Fibroblast of skin of back (primary cell): ENCODE measurements at places on chromosomes 12 and 14.

DNA sequence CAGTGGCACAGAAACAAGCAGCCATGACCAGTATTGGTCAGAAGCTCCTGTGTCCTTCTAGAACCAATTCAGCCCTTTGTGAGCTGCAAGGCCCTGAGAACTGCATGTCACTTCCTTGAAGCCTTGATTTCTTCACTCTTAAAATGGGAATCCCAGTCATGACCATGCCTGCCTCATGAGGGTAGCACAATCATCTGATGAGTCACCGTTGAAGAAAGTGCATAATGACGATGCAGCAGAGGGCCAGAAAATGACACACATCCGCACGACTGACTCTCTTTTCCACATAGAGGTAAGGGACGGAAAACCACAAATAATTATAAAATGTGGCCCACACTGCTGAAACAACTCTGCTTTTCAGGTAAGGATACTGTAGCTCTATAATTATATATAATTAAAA lies 777.4 kb downstream of the BCL11B start:
- peak; percentile 56 for DNase-seq

DNA sequence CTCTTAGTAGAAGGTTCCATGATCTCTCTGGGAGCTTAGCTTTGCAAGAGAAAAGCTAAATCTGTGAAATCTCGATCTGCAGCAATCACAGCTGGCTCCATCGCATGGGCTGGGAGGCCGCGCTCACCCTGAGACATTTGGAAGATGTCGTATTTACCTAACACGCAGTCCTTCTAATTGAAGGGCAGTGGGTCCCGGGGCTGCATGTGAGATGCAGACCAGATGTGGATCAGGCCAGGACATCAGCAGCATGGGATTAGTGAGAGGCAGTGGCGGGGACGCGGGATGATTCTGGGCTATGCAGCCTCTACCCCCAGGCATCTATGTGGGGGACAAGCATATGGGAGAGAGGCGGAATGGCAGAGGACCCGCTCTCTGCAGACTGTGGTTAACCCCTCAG lies 312.4 kb upstream of the RTL1 start:
- no peak for DNase-seq

- no peak for DNase-seq
Observed at GRCh38 chr14:93986955-93987354, 10.1 kb upstream of the CCDC197 start.

DNA sequence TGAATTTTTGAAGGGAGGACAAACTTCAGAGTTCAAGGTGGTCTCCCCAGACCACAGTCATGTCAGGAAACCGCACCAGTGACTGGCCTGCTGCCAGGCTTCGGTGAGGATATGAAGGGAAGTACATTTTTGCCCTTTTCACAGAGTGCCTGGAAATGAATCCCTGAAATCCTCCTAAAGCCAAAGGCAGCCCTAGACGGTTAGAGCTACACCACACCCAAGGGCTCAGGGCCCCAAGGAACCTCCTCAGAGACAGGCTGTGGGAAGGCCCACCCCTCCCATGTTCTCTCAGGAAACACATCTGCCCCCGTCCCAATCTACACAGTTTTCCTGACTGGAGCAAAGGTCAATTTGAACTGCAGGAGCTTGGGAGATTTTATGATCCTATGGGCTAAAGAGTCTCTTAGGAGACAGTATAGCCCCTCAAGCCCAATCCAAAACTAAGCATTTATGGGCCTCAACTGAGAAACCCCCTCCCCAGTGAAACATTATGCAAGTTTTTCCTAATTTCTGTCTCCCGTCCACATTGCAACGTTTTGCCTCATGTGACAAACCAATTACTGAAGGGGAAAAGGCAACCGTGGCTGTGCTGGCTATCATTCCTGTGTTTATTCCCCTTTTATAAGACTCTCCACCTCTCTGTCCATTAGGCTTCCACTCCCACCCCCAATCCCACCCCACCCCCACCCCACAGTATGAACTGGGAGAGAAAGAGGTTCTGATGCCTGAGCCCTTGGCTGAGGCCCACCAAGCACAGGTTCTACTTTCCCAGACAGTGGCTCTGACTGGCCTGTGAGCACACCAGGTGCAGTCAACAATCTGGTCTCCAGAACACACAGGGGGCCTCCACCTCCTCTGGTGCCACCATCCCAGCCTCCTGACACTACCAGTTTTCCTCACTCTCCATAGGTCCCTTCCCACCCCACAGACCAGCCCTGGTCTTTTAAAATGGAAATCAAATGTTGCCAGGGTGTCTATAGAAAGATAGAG lies 9.6 kb upstream of the RNASE1 start:
- DNase-seq, result no peak

GRCh38 chr12:80017261-80017870 lies 82.0 kb upstream of the OTOGL start:
- DNase-seq, result no peak

DNA sequence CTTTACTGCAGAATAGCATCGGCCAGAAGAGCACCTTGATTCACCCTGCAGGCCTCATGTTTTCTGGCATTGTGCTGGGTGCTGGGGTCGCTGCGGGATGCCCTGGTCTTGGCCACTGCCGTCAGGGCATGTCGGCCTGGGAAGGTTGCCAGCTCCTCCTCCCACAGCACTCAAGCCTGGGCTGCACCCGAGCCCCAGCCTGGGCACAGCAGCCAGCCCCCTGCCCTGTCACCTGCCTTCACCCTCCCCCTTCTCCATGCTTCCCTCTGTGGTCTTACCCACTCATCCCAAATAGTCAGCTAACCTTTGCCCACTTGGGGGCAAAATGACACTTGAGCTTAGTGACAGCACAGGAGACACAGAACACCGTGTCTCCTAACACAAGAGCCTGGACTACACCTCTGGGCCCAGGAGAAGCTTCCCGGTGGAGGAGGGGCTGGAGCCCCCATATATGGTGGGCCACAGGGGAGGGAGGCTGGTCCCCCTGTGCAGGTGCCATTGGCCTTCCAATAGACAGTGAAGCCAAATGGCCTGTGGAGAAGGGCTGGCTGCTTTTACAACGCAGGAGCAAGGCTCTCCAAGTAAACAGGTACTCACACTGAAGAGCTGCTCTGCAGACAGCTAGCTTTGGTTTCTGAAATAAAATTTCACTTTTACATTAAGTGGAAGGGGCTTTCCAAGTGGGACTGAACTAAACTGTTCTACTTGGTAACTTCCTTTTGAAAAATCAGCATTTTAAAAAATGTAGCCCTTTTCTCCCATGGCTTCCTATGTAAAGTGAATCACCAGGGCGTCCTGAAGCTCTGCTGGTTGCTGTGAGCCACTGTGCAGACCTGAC lies 51.2 kb upstream of the AMN start:
- no peak for DNase-seq

GRCh38 chr12:130281153-130281799 lies 56.4 kb upstream of the PIWIL1 start:
- peak; percentile 20 for DNase-seq

- DNase-seq, result no peak
Observed at GRCh38 chr14:22981090-22981875, 1.1 kb downstream of the AJUBA start.

GRCh38 chr12:25051656-25052195 lies 102.8 kb upstream of the BCAT1 start:
- DNase-seq, result no peak

GRCh38 chr12:76518699-76519098 lies 40.9 kb downstream of the OSBPL8 start:
- DNase-seq, result no peak

DNA sequence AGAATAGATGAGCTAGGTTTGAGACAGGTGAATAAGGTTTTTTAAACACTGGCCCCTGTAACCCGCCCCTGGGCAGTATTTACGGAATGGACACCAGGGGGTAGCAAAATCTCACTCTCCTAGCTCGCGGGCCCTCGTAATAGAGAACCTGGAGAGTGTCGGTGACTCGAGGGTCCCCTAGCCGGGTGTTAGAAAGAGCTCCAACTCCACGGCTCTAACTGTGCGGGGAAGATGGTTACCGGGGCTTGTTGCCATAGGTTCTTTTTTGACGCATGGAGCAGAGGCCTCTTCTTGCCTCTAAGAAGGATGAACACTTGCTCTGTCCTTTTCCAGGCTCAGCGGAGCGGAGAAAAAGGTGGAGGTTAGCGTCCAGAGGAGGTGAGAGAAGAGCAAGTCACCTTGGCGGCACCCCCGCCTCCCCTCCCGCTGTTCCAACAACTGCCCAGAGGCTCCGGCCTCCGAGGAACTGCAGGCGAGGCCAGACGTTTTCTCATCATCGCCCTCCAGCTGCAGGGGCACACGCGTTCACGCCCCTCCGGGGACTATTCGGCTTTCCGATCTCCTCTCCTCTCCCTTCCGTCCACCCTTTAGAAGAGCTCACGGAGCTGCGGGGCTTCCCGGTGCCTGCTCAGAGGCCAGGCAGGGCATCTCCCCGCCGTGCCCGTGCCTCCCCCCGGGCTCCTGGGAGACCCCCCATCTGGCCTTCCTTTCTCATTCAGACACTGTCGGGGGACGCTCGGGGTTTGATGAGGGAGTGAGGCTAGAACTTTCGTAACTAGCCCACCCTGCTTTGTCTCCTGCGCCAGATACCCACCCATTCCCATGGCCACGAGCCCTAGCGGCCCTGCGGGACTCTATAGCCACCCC lies 1.4 kb upstream of the ARHGEF40 start:
- peak; percentile 64 for DNase-seq

DNA sequence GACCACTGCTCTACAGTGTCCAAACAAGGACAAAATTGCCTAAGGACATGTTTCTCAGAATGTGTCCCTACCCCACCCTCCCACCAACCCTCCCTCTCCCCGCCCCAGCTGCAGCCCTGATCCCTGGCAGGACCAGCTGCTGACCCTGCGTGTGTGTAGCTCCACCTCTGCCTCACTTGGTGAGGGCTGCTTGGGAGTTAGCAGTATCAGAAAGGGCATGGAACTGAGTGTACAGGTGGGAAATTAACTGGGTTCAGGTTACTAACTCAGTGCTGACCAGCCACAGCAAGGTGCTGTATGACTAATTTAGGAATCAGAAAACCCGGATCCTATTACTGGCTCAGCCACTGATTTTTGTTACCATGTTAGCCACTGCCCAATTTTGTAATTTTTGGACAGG lies 11.3 kb upstream of the PLEKHD1 start:
- no peak for DNase-seq

GRCh38 chr12:132284071-132284826 lies 45.1 kb downstream of the GALNT9 start:
- DNase-seq, result peak; percentile 7

GRCh38 chr12:39441963-39442830 lies 723 bp downstream of the KIF21A start:
- DNase-seq, result peak; percentile 15

GRCh38 chr12:31959701-31960391 lies 631 bp downstream of the RESF1 start:
- peak; percentile 63 for DNase-seq

GRCh38 chr12:92702754-92703679 lies at the start of gene PLEKHG7:
Gene PLEKHG7, plus strand, starts transcription at chr12:92702989. Its CDS starts 3,643 bp downstream, at chr12:92706632.
- no peak for DNase-seq

- no peak for DNase-seq
Observed at GRCh38 chr14:43105305-43105704, 1401.8 kb downstream of the FSCB start.

GRCh38 chr14:51333299-51333698 lies 93.3 kb downstream of the TMX1 start:
- DNase-seq, result no peak

GRCh38 chr12:88998421-88998820 lies 353.9 kb downstream of the DUSP6 start:
- DNase-seq, result no peak

DNA sequence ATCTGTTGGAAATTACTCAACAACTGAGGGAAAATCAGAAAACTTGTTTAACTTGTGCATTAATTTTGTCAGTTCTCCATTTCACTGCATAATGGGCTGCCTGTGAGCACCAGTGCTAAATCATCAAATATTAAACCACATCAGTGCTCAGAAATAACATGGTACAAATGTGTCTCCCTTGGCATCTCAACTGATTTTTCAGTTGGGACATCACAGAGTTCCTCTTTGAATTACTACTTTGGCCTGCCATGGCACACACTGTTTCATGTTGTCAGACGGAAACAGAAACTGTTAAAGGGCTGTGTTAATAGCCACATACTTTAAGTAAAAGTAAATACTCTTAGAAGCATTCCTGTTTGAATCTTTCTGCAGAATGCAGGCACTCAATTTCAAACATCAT lies 42.1 kb upstream of the STRN3 start:
- DNase-seq, result no peak

- DNase-seq, result no peak
Observed at GRCh38 chr12:25365340-25365730, 114.6 kb upstream of the KRAS start.

DNA sequence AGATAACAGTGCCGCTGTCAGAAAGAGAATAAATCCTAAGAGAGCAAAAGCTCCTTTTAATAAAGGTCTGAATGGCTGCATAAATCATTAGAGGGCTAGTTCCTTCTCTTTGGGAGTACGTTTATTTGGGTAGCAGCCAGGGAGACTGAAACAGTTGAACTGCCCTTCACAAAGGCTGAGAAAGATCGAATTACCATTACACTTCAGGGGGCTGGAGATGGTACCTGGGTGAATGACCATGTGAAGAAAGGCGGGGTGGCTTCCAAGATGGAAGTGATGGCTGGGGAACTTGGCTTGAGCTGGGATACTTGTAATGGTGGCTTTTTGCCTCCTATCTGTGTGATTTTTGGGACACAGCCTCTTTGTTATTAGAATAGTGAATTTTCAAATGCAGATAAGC lies 1.7 kb upstream of the FGD4 start:
- no peak for DNase-seq

DNA sequence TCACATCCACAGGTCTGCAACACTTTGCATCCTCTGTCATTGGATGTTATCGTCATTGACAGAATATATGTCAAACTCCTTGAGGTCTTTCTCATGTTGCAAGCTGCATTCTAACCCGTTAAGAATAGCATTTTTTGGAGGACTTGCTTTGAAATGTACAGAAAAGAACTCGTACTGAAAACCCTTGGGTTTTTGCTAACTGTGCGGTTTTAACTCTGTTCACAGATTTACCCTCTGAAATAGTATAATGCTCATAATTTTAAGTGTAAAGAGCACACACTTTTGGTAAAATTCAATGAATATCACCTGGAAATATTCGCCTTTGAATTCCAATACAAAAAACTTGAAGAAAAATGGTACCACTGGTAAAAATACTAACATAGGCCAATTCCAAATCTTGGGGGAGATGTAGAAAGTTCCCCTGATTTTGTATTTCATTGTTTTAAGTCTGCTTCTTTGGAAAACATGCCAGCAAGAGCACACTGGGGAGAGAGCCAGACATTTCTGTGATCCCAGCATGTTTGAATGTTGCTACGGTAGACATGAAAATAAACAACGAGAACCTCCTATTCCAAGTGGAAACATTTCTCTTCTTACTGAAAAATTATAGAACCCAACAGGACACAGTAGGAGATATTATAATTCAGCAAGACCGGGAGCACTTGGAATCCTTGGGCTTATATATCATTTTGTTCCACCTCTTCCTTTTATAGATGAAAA lies 446.0 kb downstream of the AEBP2 start:
- DNase-seq, result no peak

GRCh38 chr12:122851820-122852219 lies 16.6 kb downstream of the HIP1R start:
- peak; percentile 88 for DNase-seq

DNA sequence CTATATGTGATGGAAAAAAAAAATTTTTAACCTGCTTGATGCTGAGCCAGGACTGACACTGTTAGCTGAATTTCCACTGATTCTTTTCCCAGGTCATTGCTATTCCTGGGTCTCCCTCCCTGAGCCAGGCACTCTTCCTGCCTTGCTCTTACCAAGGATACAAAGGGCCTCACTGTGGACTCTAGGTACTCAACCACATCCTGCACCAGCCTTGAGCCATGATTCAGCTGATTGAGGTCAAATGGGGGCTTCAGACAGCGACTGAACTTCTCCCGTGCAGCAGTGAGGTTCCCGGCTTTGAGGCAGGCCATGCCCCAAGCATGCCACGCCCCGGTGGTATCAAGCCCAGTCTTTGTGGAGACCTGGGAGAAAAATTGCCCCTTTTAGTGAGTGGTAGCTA lies 54.3 kb downstream of the ZFYVE26 start:
- no peak for DNase-seq

- DNase-seq, result no peak
Observed at GRCh38 chr12:92784356-92784755, 81.6 kb downstream of the PLEKHG7 start.
